ENCODE measurements at places on chromosomes 1 and 21.

- DNase-seq, result no peak
Measured at GRCh38 chr1:213264531-213264930, 213.5 kb downstream of the RPS6KC1 start.

GRCh38 chr1:61386770-61387169 is 304.4 kb downstream of the NFIA start:
- DNase-seq, result no peak

GRCh38 chr1:20428841-20429240 is 57.2 kb downstream of the CAMK2N1 start:
- no peak for DNase-seq

DNA sequence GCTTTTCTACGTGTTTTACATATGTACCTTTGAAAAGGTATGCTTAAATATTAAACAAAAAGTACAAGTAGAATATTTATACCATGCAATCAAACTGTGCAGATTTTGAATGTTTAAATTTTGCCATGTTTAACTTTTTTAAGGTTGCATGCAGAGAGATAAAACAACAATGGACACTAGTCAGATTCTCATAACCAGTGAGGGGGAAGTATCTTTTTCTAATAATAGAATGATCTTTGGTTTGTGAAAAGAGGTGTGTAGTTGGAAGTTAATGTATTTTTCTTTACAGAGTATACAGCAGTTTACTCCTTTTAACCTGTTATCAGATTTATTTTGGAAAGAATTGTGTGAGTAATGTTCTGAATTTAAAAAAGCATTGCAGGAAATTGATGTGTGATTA is 27.1 kb downstream of the POU2F1 start:
- DNase-seq, result no peak

DNA sequence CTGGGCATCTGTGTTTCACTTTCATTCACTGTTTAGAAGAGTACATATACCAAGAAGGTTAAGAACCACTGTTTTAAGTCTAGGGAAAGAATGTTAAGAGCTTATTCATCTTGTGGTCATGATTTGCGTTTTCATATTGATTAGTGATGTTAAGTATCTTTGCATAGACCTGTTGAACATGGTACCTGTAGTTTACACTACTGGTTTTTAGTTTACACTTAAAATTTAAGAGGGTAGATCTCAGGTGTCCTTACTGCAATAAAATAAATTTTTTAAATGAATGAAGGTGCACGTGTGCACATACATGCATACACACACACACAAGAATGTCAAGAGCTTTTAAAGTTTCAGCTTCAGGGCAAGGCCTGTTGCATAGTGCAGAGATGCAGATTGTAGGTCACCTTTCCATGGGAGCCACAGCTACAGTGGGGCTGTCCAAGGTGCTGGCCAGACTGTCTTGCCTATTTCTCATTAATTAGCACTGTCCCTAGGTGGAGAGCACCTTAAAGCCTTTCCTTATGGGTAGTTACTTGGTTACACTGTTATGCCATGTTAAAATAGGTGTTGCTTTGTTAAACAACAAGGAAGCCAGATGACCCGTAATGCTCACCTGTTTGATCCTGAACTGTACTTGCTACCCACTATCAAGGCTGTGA is 543.0 kb upstream of the DAB1 start:
- DNase-seq, result no peak

- DNase-seq, result no peak
Measured at GRCh38 chr1:235101558-235102258, 26.9 kb downstream of the TOMM20 start.

DNA sequence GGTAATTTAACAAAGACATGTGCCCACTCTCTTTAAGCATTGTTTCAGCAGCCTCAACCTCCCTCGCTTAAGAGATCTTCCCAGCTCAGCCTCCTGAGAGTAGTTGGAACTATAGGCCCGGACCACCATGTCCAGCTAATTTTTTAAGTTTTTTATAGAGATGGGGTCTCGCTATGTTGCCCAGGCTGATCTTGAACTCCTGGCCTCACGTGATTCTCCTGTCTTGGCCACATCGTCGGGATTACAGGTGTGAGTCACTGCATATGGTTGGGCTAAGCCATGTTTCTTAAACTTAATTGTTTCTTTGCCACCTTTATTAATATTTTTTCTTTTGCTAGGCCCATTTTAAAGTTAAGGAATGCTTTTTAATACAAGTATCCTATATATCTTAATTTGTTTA is 18.6 kb upstream of the AGPAT3 start:
- no peak for DNase-seq

- DNase-seq, result no peak
Measured at GRCh38 chr1:54375298-54375697, 30.9 kb downstream of the SSBP3 start.

DNA sequence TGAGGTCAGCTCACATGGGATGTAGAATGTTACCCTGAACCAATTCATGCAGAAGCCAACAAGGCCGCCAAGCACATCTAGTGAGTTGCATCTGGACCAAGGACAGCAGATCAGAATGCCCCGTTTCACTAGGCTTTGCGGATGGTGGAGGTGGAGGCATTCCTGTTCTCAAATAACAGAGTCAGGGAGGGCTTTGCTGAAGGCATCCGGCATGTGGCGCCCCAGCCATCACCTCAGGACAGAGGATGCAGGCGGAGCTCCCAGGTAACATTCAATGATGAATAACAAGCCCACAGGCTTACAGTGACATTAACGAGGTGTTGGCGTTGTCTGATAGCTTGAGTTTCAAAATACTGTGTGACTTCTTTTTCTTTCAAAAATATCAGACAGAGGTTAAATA is 476.2 kb downstream of the CAMTA1 start:
- no peak for DNase-seq

DNA sequence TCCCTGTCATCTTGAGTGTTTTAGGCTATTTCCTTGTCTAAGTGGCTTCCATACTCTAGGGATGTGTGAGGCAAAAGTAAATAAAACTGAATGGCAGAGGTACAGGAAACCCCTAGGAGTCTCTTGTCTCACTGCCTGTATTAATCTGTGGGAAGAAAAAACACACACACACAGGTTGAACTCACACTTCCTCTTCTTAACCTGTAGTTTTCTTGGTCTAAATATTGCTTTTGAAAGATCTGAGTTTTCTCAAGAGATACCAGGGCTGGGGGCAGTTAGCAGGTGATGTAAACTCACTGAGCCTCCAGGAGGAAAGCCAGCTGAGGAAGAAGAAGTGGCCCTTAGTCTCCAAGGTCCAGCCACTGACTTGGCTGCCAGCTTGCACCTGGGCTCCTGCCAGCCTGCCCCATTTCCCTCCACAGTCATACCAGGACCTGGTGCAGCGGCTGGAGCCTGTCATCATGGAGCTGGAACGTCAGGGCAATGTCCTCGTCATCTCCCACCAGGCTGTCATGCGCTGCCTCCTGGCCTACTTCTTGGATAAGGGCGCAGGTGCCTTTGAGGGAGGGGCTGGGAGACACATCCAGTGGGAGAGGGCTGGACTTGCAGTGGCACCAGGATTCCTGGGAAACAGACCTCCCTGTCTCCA is 16.9 kb downstream of the PFKFB2 start:
- DNase-seq, result no peak

GRCh38 chr1:235342471-235342870 is 14.1 kb downstream of the GGPS1 start:
- no peak for DNase-seq

All from osteocyte (in vitro differentiated cells).